ENCODE measurements at places on chromosomes 6 and 20. TPM values are rescaled to one million over a fixed set of nuclear protein-coding genes. Genes with fewer than 3 reads are reported as not detected.

PDYN gene
- not detected for total RNA-seq

- DNase-seq: peak; percentile 32
Measured at GRCh38 chr20:51132279-51132678, 109.4 kb upstream of the KCNG1 start.

GRCh38 chr6:151389618-151390275 lies 1.6 kb downstream of the ZBTB2 start:
- peak; percentile 86 for DNase-seq

DTD1 gene
- total RNA-seq: 94.2 TPM

SMOC2 gene
- total RNA-seq: 0.47 TPM

DNA sequence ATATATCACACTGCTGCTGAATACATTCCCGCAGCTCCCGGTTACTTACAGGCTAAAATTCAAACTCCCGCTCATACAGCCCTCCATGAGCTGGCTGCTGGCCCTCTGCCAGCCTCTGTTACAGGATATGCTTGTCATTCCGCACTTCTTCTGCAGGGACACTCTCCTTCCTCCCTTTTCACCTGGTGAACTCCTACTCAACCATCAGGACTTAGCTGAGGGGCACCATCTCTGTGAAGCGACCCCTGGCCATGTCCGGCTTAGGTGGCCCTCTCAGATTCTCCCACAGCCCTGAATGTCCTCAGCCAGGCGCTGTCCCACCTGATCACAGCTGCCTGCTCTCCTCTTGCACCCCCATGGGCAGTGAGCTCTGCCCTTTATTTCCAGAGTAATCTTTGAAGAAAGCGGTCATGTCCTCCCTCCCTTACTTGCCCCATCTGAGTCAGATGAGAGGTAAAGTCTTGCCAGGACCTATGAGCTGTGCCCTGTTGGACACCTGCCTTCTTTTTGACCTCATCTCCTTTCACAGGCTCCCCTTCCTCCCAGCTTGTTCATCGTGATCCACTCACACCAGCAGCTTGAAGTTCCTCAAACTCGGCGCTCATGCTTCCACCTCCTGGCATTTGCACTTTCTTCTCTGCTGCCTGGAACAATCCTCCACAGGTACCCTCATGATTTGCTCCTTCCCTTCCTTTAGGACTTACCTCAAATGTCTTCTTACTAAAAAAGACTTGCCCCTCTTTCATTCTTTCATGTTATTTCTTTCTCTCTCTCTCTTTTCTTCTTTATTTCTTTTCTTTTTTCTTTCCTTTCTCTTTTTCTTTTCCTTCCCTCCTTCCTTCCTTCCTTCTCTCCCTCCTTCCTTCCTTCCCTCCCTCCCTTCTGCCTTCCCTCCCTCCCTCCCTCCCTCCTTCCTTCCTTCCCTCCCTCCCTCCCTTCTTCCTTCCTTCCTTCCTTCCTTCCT lies 5.6 kb downstream of the CYP24A1 start:
- DNase-seq: peak; percentile 77

GRCh38 chr6:49950415-49950751 lies 13.6 kb downstream of the DEFB114 start:
- no peak for DNase-seq

GRCh38 chr6:3721810-3722621 lies 29.5 kb downstream of the PXDC1 start:
- no peak for DNase-seq

- DNase-seq: peak; percentile 10
Measured at GRCh38 chr6:32254761-32255198, 30.9 kb upstream of the NOTCH4 start.

- DNase-seq: peak; percentile 41
Measured at GRCh38 chr6:125094563-125094962, 59.0 kb upstream of the TPD52L1 start.

DNA sequence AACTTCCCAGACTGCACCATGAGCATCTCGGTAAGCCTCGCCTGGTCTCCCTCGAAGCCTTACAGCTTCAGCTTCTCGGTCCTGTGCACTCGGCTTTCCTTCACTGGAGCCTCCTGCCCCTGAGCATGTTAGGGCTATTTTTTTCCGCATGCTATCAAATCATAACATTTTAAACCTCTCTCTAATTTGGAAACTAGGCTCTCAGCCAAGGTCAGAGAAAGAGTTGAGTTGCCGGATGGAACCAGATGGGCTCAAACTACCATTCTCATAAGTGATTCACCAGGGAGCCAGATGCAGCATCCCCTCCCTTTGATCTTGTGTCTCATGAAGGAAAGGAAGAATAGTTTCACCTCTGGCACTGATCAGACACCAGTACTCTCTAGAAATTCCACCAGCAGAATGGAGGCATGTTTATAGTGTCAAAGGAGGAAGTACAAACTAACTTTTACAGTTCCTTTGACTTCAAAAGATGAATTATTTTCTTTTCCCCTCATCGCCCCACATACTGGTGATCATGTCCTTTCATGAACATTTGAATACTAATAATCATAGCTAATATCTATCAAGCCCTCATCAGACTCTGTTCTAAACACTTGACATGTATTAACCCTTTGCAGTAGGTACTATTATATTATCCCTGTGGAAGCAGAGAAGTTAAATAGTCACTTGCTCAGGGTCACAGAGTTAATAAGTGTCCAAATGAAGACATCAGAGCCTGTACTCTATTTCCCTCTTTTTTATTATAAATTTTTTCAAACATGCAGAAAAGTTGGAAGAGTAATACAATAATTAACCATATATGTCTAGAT lies 46.7 kb downstream of the MAP1LC3A start:
- no peak for DNase-seq

DNA sequence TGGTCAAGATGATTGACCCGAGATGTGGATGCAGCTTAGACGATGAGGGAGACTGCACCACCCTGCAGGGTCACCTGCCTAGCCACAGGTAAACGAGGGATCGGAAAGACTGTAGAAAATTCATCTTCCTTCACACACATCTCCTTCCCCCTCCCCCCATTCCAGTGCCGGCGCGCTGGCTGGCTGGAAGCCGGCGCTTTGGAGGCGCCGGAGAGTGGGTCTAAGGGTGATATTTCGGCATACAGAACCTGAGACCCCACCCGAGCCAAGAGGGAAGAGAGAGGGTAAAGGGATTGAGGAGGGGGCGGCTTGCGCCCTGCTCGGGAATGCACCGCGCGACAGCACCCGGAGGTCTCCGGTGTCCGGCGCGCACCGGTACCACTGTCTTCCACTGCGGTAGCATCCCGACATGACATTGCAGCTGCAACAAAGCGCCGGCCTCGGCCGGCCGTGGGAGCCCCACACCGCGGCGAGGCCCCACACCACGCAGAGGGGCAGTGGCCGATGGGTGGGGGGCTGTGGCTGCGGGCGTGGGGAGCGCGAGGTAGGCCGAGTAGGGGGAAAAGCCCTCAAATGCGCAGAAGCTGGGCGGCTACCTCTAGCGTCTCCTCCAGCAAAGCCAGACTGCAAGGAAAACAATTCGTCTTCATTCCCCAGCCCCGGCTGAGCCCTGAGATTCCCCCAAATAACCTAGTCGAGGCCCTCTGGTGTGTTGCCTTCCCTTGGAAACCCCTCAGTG lies 984 bp downstream of the TNFRSF21 start:
- peak; percentile 46 for DNase-seq

DNA sequence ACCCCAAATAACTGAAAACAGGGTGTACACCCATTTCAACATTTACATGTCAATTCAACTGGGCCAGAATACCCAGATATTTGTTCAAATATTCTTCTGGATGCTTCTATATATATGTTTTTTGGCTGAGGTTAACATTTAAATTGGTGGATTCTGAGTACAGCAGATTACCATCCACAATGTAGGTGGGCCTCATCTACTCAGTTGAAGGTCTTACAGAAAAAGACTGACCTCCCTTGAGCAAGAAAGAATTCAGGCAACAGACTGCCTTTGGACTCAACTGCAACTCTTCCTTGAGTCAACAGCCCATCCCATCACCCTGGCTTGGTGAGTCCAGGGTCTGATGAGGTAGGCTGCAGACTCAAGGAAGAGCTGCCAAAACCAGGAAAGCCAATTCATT lies 84.1 kb downstream of the ATG5 start:
- DNase-seq: no peak

All from M059J (cell line).